ENCODE measurements at places on chromosomes 11 and 22.

GRCh38 chr22:45270095-45271020, 14.4 kb upstream of the UPK3A start:
- no peak for DNase-seq

GRCh38 chr11:97871816-97872215, 1148.9 kb upstream of the CNTN5 start:
- no peak for DNase-seq

DNA sequence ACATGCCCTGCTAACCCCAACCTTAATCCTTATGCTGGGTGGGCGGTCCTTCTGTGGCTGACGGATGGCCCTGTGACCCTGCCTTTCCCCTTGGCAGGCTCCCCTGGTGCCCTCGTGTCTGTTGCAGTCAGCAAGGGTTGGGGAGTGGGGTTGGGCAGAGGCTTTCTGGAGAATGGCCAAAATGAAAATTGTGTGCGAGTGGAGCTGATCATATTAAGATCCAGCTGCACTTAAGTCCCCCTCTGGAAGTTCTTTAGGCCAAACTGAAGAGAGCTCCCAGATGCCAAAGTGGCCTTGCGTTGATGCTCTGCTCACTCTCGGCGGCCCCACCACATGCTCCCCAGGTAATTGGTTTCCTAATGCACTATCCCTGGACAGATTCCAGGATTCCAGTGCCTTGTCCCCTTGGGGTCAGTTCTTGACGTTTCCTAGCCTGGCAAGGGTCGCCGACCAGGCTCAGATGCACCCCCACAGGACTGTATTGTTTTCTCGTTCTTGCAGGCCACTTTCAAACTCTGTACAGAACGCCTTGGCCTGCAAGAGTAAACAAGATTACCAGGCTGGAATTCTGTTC, 16.4 kb upstream of the C11orf96 start:
- DNase-seq, result no peak

DNA sequence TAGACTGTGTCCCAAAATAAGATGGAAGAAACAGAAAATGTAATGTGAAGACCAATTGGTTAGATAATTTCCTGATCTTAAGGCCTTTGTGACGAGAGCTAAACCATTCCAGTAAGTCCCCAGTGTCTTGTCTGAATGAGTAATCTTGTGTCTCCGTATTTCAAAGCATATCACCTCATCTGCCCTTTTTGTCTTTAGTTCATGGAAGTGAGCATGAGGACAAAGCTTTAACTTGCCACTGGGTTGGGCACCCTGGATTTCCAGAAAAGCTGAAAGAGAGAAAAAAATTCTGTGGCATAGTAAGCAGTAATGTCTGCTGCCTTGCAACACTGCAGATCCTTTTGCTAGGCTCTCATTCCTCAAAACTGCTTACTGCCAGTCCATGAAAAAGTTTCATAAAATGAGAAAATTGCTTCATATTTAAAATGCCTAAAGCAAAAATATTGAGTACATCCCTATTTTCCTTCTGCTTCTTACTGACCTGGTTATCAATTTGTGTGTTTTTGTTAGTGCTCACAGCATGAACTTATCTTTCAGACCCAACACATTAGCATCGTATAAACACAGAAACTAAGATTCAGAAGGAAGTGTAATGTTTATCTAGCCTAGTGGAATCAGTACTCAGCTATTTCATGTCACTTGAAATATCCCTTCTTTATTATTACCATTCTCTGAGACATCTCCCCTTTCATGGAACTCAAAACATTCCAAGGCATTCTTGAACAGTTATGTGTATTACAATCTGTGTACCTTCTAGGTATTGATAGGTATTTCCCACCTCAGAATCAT, 5.3 kb downstream of the CASP12 start:
- no peak for DNase-seq

- DNase-seq, result no peak
Measured at GRCh38 chr11:125679397-125679796, 1.2 kb downstream of the ACRV1 start.

DNA sequence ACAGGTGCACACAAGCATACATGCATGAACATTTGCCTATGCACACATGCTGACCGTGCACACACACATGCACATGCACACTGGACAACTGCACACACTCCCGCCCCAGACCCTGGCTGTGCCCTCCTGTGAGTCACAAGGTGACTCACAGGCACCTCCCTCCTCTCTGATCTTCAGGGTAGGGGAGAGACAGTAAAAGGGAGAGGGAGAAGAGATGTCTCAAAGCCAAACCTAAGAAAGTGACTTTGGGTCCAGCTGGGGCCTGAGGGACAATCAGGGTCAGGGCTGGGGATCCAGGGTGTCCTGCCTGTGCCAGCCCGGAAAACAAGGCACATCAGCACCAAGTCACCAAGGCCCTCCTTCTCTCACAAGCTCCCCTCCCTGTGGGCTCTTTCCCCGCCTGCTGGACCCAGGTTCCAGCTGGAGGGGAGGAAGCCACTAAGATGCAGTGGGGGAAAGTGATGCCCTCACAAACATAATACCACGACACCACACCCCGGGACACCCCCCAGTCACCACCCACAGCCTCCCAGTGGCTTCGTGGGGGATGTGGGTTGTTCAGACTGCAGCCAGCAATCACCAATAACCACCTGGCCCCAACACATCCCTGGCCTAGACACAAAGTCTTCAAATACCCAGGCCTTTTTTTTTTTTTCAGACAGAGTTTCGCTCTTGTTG, 39.3 kb downstream of the PDGFB start:
- no peak for DNase-seq

- peak; percentile 91 for DNase-seq
Measured at GRCh38 chr22:43447380-43447779, 35.6 kb downstream of the MPPED1 start.

GRCh38 chr11:82539669-82540068, 194.0 kb downstream of the FAM181B start:
- no peak for DNase-seq

Data from SHP77 (cell line).